ENCODE measurements at places on chromosomes 11 and 22.
A peak's percentile ranks its signal among the peaks of the same experiment; 100 is the strongest.

DNA sequence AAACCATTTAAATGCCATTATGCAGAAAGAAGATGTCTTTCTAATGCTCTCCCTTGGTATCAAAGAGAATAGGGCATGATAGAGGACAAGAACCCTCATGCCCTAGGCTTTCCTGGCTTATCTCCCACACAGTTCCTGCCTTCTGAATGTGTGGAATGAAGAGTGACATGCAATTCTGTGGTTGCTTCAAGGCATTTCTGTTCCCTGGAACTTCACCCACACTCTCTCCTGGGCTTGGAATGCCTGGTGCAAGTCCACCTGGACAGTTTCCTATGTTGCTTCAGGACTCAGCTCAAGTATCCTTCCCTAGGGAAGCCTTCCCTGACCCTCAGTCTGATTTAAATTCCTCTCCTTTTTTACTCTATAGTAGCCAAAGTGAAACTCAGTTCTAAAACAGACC, 53.8 kb upstream of the DRD2 start:
- no peak for DNase-seq

DNA sequence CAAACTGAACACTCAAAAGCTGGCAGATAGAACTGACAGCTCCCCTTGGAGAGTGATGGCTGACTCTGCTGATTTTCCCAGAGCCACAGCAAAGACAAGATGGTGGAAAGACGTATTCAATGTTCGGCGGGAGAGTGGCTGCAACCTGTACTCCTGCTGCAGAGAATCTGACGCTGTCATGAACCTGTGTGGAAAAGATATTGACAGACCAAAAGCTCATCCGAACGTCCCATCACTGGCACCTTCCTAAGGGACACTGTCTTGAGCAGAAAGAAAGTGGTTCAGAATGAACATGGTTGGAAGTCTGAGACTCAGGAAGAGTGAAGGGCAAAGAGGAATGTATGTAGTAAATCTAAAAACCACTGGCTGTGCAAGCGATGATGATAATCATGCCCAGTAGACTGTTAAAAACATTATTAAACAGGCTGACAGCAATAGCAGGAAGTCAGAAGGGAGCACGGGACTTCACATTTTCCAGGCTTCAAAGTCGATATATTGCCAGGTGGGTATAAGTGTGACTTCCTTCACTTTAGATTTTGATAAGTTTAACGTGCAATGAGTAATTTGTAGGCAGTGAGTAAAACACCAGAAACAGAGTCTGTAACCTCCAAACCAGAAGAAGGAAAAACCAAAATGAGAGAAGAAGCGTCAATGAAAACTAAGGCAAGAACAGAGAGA, 6.2 kb upstream of the IL17REL start:
- no peak for DNase-seq

- no peak for DNase-seq
Measured at GRCh38 chr22:49411236-49411635, 416.4 kb downstream of the BRD1 start.

DNA sequence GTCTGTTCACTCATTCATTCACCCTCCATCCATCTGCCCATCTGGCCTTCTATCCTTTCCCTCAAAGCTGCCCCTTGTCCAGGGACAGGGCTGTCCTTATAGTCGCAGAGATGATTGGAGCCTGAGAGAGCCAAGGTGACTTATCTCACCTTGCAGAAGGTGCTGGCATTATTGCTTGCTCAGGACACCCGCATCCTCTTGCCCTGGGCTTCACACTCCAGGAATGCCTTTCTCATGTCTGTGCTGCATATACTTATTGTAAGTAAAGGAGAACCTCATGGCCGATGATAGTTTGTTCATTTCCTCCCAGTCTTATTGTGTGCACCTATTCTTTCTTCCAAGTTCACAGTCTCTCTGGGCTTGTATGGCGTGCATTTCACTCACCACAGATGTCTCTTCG, 49.1 kb upstream of the CCDC188 start:
- no peak for DNase-seq

GRCh38 chr22:49910229-49911155, 7.7 kb downstream of the ALG12 start:
- DNase-seq, result no peak

- no peak for DNase-seq
Measured at GRCh38 chr22:48588878-48589450, 1238.7 kb downstream of the BRD1 start.

GRCh38 chr11:19931141-19931770, 218.6 kb downstream of the NAV2 start:
- no peak for DNase-seq

DNA sequence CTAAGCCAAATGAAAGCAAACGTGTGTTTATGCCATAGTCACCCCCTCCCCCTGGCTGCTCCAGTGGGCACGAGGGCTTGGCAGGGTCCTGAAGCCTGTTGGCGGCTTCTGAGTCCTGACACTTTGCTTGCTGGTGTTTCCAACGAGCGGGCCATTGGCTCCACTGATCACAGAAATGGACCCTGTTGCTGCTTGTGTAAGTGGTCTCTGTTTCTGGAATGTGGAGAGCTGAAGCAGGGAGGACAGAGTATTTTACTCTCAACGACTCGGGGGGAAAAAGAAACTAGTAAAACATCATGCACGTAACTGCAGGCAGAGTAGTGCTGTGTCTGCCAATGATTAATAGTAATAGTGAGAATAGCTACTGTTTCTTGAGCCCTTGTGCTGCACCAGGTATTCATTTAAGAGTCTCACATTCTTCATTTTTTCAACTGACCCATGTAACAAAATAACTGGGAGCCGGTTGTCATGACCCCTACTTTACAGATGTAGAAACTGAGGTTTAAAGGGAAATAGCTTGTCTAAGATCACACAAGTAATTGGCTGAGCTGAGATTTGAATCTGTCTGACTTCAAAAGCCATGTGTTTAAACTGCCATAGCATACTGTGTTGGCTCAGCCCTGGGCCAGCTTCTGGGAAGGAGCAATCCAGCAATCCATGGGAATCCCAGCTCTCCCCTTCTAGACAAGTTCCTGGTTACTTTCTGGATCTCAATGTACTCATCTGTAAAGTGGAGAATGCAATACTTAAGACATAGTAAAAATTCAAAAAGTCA, 526.7 kb downstream of the INSC start:
- no peak for DNase-seq

DNA sequence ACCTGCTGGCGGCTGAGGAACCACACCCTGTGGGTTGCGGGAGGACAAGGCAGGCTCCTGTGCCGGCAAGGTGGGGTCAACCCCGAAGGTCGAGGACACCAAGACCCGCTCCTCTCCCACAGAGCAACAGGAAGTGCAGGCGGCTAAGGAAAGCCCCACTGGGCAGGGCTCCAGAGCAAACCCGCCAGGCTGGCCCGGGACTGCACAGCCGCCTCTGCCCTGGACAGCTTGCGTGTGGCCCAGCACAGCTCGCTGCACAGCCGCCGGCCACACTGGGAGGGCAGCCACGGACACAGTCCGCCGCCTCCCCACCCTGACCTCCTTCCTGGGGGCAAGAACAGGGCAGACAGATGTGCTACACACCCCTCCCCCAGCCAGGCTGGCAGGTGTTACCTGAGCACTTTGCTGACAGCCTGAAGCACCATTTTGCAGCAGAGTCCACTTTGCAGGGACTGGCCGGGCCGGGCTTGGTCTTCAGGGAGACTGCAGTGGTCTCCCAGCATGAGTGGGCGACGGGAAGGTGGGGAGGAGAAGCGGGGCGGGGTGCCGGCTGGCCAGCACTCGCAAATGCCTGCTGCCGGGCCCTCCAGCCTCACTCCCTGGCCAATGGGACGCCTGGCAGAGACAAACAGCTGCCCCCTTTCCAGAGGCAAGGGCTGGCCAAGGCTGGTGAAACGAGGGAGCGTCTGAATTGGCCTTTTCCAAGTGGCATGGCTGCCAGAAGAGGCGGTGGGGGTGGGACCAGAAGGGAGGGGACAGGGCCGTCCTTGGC, at the start of gene MOB2:
TSS of gene MOB2 (minus strand) at position 726 of the 772 bp plus-strand sequence. CDS start at position 503, 223 bp downstream.
- no peak for DNase-seq

DNA sequence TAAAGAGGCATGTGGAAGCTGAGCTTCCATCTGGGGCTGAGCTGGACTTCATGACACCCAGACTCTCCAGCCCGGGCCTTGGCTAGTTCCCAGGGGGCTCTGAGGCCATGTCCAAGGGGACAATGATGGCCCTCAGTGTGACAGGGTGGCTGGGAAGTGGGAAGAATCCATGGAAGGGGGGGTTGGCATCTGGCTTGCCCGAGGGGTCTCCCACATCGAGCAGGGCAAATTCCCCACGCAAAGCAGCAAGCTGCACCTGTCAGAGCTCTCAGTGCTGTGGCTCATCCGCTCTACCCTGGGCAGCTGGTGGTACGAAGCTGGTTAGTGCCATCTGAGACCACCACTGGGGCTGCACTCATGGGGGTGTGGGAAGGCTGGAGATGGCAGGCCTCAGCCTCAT, 9.4 kb upstream of the AP1B1 start:
- no peak for DNase-seq

- DNase-seq, result no peak
Measured at GRCh38 chr11:45806937-45807791, 2.2 kb downstream of the SLC35C1 start.

GRCh38 chr11:69670158-69670845, 4.9 kb downstream of the LTO1 start:
- DNase-seq, result peak; percentile 55

DNA sequence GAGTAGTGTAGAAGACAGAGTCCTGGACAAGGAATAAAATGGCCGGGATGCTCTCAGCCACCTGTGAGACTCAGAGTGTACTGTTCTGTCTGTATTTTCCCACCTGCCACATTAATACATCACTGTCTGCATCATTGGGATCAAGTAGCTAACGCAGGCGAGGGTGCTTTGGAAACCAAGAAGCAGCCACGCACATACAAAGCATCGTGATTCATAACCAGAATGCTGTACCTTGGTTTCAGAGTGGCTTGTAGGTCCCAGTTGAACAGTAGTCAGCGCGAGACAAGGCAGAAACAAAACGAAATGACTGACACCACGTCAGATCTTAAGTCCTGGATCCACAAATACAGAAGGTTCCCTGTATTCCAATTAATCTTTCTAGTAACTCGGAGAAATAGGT, 198.3 kb downstream of the GRIK4 start:
- DNase-seq, result no peak

GRCh38 chr11:12901874-12902481, 107.1 kb upstream of the RASSF10 start:
- no peak for DNase-seq

- DNase-seq, result no peak
Measured at GRCh38 chr22:49257551-49257961, 570.1 kb downstream of the BRD1 start.

GRCh38 chr11:102476069-102476468, 23.5 kb upstream of the TMEM123 start:
- DNase-seq, result no peak

- no peak for DNase-seq
Measured at GRCh38 chr11:11552529-11553087, 69.2 kb downstream of the GALNT18 start.

DNA sequence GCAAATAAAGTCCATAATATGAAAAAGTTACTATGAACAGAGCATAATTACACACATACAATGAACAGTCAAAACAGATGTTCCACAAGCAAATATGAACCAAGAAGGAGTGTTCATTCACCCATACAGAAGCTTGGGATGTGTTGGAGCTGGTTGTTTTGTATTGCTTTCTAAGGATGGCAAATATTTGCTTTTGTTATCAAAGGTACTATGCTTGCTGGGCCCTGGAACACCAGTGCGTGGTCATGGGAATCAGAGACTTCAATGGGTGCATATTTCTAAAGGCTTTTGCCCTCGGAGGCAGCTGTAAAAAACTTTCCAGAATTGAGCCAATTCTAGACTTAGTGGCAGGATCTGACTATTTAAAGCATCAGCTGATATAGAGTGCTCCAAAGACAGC, 85.1 kb downstream of the BARX2 start:
- no peak for DNase-seq

- peak; percentile 91 for DNase-seq
Measured at GRCh38 chr11:61899146-61899841, 7.9 kb upstream of the FADS3 start.

DNA sequence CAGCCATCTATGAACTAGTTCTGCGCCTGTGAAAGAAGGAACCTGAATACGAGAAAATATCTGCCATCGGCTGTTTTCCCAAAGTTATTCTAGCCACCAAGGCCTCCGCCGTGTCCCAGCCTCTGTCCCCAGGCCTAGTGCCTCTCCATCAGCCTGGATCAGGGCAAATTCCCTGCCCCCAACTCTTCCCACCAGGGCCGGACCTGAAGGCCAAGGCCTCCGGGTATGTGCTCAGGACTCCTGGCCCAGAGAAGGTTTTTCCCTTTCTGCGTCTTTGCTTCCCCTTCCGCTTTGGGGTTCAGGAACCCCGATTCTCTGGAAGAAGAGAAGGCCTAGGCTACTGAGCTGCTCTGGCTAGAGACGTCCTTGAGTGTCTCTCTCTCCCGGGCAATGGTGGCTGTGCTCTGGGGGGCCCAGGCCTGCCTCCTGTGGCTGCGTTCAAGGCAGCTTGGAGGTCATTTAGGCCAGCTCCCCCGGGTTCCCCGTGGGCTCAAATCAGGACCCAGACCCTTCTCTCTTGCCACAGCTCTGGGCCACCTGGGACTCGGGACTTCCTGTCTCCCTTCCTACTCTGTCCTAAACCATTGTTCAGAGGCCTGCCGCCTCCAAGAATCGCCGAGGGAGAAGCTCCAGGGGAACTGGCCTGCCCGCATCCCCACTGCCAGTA, 1.6 kb downstream of the ALX4 start:
- no peak for DNase-seq

GRCh38 chr11:11081776-11082175, 223.9 kb upstream of the ZBED5 start:
- no peak for DNase-seq

GRCh38 chr11:4482445-4482844, at the start of gene OR52K1:
OR52K1 (plus strand) TSS chr11:4482646; CDS start chr11:4488901, 6,255 bp downstream.
- DNase-seq, result no peak

DNA sequence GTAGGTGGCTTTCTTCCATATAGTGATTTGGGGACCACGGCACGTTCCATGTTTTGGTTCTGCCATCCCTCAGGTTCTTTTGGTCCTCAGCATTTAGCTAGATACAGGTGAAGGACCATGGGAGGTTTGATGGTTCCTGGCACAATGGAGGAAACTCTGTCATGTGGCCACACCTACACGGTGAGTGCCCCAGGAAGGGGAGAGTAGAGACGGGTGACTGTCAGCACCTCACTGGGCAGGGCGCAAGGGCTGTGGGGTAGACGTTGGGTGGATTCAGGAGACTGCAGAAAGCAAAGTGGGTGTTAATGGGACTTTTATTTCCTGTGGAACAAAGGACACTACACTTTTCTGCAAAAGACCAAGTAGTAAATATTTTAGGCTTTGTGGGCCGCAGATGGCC, 73.4 kb downstream of the PPP6R3 start:
- DNase-seq, result no peak

GRCh38 chr11:112526699-112527416, 266.2 kb upstream of the PLET1 start:
- DNase-seq, result no peak

DNA sequence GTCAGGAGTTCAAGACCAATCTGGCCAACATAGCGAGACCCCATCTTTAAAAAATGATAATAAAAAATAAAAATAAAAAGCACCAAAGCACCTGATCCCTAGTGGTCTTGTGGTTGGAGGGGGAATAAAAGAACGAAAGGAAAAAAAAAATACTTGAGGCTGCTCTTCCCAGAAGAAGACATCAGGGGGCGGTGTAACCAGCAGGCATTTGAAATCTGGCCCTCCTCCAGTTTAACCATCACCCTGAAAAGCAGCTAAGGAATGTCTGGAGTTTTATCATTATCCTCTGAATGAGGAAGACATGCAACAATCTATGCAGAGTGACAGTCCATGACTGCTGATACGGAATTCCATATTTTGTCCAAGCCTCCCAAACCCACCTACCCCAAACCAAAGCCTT, 5.6 kb upstream of the KCTD17 start:
- DNase-seq, result no peak

Measured in stimulated activated CD4-positive, alpha-beta T cell treated with anti-CD3 and anti-CD28 coated beads, Interleukin-12 subunit alpha, Interleukin-12 subunit beta, amount 100 ng/mL, for 4 hours (primary cell).